ENCODE measurements at places on chromosomes 12 and 14. TPM values are rescaled to one million over a fixed set of nuclear protein-coding genes. Genes with fewer than 3 reads are reported as not detected.

DNA sequence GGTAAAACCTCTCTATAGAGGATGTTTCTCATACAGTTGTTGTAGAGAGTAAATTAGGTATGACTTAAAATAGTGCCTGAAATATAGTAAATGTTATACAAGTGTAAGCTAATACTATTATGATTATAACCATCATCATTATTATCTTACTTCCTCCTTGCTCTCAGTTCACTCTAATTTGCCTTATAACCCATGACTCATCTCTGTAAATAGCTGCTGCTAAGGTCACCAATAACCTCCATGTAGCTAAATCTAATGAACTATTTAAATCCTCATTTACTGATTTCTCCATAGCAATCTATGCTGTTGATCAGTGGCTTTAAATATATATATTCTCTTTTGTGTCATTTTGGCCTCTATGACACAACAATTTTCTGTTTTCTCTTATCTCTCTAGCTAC lies 109.6 kb downstream of the RMST start:
- DNase-seq = no peak

DNA sequence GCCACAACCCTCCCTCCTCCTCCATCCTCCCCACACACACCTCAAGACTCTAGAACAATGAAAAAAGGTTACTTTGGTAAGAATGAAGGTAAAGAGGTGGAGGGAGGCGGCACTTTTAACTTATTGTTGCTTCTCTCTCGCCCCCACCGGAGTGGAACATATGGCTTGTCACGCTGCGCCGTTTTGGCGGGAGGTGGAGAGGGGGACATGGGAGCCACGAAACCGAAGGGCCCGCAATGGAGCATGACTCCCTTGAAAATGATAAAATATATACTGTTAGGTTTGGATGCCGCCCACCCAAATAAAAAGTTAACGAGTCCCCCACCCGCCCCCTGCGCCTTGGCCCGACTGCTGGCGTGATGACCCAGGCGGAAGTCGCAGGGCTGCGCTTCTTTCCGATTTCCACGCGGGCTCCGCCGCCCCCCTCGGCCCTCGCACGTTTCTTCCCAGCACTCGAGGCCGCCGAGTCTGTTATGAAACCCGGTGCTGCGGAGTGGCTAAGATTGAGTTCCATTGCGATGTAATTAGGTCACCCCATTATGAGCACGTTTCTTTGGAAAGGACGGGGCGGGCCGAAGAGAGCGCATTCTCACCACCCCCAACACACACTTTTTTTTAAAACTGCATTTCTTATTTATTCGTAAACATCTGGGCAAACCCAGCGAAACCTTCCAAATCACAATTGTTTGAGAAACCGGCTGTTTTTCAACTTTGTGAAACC lies 1.4 kb upstream of the ZFP36L1 start:
- peak; percentile 84 for DNase-seq

DNA sequence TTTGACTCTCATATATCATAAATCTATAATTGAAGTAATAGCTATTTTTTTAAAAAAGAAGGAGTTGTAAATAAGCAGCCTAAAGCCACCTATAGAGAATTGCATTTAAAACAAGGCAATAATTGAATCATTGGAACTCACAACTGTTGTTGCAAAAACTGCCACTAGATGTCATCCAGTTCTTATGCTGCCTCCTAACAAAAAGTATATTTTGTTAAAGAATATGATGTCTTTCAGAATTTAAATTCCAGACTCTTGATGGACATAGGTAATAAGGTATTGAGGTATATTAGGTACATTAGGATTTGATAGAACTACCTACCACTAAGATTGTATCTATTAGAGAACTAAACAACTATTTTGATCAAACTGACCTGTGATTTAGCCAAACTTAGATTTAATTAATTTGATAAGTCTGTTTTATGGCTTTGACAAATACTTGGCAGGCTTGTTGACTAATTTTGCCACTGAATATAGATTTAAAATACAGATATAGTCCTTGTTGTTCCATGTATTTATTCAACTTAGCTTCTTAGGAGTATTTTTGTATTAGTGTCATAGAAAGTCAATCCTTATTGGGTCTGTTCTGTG lies 401.4 kb downstream of the RPL10L start:
- DNase-seq = peak; percentile 58

GRCh38 chr12:104422441-104422840 lies 34.3 kb upstream of the CHST11 start:
- no peak for DNase-seq

DNA sequence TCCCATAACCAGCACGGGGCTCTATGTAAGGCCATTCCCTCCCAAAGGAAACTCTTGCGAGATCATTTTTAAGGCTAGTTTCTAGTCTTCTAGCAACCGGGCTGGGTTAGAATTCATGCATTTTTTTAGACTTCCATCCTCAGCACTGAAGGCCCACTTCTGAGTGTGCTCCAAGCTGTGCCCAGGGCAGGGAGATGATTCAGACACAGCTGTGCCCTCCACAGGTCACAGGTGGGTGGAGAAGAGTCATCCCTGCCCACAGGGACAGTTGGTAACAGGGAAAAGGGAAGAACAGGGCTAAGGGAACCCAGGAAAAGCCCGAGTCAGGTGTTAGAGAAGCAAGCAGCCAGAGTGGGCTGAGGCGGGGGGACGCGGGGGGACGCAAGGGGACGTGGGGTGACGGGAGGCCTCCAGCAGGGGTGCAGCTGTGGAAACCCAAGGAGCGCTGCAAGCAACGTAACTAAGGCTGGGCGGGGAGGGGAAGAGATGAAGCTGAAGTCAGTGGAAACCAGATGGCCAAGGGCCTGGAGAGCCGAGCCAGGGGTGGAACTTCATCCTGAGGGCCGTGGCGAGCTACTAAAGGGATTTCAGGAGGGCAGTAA lies 27.2 kb upstream of the PPP2R5C start:
- no peak for DNase-seq

DNA sequence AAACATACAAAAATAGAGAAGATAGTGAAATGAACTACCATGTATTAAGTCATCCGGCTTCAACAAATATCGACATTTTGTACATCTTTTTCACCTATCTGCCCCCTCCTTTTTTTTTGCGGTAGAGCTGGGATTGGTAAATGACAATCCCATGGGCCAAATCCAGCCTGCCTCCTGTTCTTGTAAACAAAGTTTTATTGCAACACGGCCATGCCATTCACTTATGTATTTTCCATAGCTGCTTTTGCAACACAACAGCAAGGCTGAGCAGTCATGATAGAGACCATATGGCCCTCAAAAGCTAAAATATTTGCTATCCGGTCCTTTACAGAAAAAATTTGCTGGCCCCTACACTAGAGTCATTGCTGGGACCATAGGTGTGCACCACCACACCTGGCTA lies 58.1 kb upstream of the PLEKHG3 start:
- peak; percentile 29 for DNase-seq

DNA sequence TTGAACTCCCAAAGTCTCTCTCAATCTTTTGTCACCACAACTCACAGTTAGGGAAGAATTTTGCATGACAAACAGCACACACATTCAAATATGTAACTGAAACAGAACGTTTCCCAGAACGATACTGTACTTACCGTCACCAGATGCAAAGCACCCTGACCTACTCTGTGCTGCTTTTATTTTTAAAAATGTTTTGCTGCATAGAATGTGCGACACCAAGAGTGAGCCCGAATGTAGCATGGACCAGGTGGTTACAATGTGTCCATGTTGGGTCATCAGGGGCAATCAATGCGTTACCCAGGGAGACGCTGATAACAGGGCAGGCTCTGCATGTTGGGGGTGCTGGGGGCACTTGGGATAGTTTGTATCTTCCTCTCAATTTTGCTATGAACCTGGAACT lies 14.6 kb upstream of the EIF5 start:
- DNase-seq = no peak

DNA sequence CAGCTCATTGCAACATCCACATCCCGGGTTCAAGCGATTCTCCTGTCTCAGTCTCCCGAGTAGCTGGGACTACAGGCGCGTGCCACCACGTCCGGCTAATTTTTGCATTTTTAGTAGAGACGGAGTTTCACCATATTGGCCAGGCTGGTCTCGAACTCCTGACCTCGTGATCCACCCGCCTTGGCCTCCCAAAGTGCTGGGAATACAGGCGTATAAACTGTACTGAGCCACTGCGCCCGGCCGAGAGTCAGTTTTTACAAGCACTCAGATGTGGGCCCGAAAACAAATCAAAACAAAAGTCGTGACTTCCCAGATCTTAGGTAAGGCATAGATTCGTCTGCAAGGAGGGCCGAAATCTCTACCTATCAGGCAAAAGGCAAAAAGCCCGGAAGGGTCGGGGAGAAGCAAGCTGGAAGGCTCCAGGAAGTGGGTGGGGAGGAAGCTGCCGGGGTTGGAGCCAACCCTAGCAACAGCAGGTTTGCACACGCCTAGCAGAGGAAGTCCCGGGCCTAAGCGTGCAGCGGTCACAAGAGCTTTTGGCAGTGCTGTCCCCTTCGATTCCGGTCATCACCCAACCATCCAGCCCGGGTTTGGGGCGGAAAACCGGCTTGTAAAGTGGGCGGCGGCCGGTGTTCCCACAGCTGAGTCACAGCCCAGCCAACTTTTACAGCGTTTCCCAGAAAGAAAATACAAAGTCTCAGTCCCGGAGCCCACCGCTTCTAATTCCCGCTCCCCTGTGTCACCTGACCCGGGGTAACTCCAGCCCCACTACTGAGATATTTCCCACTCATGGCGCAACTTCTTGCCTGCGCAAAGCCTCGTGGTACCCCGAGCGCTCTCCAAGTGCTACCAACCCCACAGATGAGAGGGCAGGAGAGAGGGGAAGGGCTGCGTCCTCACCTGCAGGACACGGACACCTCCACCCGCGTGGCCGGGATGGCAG lies 583 bp downstream of the CPNE8 start:
- DNase-seq = peak; percentile 86

- DNase-seq = no peak
Observed at GRCh38 chr12:53200458-53201176, 6.4 kb downstream of the ITGB7 start.

DNA sequence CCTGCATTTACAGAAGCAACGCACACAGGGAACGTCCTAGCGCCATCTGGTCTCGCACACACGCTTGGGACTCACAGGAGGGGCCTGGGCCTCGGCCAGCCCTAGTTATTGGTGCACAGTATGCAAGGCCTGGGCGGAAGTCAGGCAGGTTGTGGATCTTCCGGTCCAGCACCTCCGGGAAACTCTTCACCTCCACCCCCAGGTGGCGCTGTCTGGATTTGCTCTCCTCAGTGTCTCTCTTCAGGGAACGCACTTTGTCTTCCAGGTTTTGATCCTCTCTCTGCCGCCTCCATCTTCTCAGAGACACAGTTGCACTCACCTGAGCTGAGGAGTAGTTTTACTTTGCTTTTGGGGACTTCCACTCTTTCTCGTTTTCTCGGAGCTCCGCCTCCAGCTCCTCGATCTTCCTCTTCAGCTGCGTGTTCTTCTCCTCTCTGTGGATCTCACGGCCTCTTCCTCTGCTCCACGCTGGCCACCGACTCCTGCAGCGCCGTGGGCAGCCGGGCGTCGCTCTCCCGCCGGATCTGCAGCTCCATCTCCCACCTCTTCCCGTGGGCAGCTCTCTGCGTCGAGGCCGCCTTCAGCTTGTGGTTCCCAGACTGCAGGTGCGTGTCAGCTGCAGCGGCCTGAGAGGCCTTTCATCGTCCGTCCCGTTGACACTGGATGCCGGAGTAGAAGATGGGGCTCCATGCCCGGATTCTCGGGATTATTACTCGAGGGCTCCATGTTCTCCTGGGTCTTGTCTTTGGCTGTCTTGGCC lies 933.8 kb downstream of the TMEM121 start:
- DNase-seq = peak; percentile 4

- DNase-seq = no peak
Observed at GRCh38 chr14:69684461-69685217, 73.2 kb downstream of the SUSD6 start.

- DNase-seq = peak; percentile 93
Observed at GRCh38 chr14:67674480-67675218, at the start of gene VTI1B. TSS of gene VTI1B (minus strand) at chr14:67674632. CDS start at chr14:67674489, 143 bp downstream.

- DNase-seq = peak; percentile 49
Observed at GRCh38 chr14:56806760-56807159, 3.5 kb downstream of the OTX2 start.

DNA sequence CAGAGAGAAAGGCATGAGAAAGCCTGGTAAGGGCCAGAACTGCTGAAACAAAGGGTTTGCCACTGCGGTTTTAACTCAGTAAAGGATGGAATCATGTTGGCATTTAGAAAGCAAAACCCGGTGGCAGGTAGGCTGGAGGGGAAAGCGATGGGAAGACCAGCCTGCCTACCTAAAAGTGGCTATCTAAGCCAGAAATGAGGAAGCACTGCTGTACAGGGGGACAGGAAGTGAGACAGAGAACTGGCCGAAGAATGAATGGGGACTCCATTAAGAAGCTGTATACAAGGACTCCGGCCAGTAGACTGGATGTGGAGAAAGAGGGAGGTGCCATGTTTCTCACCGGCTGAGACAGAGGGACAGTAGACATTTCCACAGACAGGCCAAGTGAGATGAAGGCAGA lies 48.2 kb downstream of the PPM1H start:
- no peak for DNase-seq

DNA sequence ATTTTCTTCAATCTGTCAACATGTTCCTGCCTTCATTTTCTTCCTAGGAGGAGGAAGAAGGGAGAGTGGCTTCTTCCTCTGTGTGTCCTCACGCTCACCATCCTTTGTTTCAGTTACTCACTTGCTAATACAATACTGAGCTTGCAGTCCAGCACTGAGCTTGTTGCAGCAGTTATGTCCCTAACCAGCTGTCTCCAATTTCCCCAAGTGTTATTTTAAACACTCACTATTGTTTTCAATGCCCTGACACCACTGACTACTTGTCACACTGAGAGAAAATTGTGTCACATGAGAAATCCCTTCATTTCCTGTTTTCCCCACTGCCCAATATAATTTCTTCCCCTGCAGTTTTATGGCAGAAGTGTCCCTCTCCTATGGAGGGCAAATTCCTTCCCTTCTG lies 53.4 kb downstream of the HSD17B6 start:
- DNase-seq = no peak

- DNase-seq = peak; percentile 75
Observed at GRCh38 chr14:76920331-76921087, 94.3 kb downstream of the LRRC74A start.

The EXOC3L4 gene
- not detected for total RNA-seq

The APOF gene
- total RNA-seq = not detected

The GDF3 gene
- total RNA-seq = 19.3 TPM

The STAC3 gene
- 3.0 TPM for total RNA-seq

The SLC25A47 gene
- not detected for total RNA-seq

The CINP gene
- total RNA-seq = 54.0 TPM

The SUOX gene
- total RNA-seq = 27.5 TPM

The TSPAN19 gene
- total RNA-seq = 0.50 TPM

The NPC2 gene
- total RNA-seq = 331 TPM

Measured in GM23338 (cell line).